ENCODE measurements at places on chromosomes 13 and 19.

- no peak for DNase-seq
Observed at GRCh38 chr13:79736356-79736755, 255.4 kb downstream of the NDFIP2 start.

GRCh38 chr13:78750735-78751134 lies 91.8 kb upstream of the OBI1 start:
- DNase-seq = no peak

GRCh38 chr19:17406046-17406886 lies 836 bp upstream of the BST2 start:
- DNase-seq = no peak

DNA sequence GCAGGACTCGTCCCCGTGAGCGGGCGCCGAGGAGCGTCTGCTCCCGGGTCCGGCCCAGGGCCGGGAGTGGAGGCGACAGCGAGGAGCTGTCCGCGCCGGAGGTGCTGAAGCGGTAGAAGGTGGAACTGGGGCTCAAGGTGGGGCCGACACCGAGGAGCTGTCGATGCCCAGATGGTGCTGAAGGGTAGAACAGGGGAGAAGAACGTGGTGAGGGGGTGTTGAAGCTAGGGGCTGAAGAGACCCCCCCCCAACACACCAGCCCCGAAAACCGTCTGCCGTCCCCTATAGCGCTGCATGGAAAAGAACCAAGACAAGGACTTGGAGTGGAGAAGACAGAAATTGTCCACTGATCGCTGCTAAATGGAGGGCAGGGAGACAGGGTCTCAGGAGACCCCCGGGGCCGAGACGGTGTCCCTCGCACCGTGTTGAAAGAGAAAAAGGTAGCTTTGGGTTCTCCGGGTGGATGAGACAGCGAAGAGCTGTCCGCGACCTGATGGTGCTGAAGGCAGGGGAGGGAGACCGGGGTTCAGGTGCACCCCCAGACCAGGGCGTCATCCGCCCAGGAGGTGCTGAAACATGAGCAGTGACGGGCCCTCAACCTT lies 7.1 kb upstream of the PDE4C start:
- peak; percentile 16 for DNase-seq

DNA sequence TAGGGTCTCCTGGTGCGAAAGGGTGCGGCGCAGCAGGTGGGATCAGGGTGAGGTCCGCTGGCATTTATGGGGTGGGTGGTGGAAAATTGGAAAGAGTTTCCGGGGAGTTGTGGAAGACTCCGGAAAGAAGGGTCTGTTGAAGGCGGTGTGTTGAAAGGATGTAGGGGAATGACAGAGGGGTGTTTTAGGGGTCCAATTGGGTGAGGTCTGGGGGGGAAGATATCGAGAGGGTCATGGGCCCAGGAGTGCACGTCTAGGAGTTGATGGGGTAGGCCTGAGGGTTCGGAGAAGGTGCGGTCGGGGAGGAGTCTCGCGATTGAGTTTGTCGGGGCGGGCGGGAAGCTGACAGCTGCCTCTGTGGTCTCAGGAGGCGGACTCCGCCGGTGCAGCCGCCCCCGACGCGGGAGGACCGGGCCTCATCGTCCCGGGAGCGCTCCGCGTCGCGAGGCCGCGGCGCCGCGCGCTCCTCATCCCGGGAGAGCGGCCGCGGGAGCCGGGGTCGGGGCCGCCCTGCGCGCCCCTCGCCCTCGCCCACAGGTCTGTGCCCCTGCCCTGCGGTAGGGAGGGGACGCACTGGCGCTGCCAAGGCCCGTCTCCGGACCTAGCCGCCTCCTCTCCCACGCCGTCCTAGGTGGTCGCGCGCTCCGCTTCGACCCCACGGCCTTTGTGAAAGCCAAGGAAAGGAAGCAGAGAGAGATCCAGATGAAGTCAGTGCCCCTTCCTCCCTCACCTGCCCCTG lies 7.0 kb downstream of the PGLYRP1 start:
- peak; percentile 19 for DNase-seq

DNA sequence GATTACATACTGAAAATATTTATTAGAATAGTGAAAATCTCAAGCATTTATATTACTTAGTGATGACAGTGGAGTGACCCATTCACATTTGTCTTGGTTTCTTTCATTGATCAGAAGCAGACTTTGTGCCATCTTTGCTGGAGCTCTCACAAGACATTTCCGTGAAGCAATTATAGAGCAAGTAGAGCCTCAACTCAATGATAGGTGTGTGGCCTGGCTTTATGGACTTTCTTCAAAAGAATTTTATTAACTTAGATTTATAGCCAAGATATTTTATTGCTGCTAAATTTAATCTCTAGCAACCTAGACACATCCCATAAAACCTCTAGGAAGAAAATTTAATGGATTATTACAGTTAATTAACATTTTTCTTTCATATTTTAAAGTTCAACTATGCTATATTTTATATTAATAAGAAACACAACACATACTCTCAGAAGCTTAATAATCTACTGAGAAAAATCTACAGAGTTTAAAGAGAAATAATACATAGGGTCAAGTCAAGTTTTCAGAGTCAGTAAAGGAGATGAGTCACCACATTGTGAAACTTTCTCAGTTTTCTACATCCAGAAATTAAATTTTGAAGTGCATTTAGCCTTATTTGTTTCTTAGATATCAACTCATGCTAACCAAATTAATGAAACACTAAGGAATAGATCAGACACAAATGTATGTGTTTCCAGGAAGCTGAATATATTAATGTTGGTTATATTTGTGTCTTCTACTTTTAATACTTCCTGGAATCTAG lies 160.5 kb downstream of the LACC1 start:
- no peak for DNase-seq

- DNase-seq = no peak
Observed at GRCh38 chr13:28582225-28582891, 76.6 kb upstream of the POMP start.

DNA sequence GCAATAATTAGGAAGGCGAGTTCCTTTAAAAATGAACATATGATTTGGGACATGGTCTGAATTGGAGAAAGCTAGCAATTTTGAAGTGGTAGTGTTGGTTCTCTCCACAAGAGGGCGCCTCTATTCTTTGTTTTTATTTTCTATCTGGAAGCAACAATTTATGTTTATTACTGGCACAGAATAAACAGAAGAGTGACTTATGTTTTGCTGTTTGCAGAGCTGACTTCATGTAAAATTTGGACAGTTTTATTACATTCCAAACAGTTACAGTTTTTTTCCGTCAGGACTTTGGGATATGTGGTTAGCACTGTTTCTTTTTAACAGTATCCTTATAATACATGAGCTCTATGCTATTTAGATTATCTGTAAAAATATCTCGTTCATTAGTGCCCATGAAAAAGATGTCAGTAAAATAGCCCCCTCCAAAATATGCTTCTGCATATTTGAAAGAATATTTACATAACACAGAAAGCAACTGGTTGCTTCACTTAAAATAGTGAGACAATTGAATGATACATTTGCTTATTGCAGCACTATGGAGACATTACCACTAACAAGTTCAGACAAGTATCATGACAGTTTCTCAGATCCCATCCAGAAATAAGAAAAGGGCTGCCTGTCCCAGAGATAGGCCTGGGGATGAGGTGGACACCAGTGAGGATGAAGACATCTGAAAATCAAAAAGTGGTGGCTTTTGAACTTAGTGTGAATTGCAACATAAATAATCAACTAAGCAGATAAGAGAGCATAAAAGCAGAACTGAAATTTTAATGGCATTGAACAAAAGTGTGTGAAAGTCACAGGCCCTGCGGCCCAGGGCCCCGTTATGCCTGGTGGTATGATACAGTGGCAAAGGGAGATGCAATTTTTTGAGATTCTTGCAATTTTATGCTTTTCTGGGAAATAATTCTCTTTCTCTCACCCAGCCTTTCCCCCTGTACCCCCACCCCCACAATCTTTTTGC lies 32.3 kb upstream of the FGF9 start:
- DNase-seq = peak; percentile 45

DNA sequence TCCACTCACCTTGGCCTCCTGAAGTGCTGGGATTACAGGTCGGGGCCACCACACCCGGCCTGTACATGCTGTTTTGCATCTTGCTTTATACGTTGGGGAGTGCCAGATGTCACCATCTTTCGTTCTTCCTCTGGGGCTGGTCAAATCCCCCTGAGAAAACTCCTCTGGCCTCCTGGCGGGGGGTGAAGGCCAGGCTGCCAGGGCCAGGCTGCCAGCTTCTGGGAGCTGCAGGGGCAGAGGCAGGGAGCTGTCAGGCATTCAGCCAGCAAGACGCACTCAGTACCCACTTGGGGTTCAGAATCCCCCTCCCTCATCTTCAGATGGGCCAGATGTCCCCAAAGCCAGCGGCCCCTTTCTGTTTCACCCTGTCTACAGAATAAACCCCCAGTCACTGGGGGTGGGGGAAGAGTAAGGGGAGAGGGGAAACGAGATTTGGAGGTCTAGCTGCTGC lies 16.1 kb downstream of the ZSWIM9 start:
- no peak for DNase-seq

DNA sequence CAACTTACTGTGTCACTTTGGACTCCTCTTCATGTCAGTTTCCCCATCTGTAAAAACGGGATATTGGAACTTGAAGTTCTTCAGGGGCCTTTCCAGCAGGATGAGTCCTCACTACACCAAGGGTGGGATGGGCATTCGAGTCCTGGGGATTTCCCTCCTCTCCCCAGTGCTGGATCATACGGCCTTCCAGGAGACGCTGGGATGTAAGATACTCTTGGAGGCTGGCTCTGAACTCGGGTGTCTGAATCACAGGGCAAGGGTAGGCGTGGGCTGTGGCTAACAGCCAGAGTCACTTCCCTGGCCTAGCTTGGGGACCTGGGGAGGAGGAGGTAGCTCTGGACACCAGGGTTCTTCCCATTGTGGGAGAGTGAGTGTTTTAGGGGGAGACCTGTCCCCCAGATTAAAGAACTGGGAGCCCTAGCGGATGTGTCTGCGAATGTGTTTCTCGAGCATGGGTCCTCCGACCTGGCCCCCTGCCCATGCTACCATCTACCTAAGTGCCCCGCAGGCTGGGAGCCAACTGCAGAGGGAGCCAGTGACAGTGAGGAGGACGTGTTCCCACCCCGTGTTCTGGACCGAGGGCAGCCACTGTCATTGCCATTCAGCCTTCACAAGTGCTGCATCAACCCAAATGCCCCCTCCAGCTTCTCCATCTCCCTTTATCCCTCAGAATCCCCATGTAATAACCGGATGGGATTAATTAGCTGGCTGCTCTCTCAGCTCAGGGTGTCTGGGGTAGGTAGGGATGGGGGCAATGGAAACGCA lies 2.4 kb upstream of the CYTH2 start:
- DNase-seq = no peak

GRCh38 chr19:4043401-4043800 lies 23.3 kb downstream of the ZBTB7A start:
- DNase-seq = no peak

GRCh38 chr13:27853335-27853734 lies 61.1 kb downstream of the GSX1 start:
- no peak for DNase-seq

- DNase-seq = no peak
Observed at GRCh38 chr13:112735791-112736190, 46.0 kb downstream of the ATP11A start.

- DNase-seq = no peak
Observed at GRCh38 chr19:1238369-1239303, 831 bp upstream of the CBARP start.

- no peak for DNase-seq
Observed at GRCh38 chr19:39814595-39814994, 19.4 kb downstream of the DYRK1B start.

DNA sequence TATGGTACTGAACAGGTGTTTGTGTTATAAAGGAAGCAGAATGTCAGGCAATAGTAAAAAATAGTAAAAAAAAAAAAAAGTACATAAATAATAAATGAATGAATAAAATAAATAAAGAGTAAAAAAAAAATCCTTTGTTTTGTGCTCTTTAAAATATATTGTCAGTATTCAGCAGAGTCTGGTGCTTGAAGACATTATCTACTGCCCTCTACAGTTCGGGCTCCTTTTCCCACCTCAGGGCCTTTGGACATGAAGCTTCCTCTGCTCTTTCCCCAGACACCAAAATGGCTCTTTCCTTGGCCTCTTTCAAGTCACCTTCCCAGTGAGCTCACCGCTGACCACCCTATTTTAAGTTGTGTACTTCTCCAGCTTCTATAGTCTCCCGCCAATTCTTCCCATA lies 137.5 kb downstream of the TNFRSF19 start:
- DNase-seq = no peak

DNA sequence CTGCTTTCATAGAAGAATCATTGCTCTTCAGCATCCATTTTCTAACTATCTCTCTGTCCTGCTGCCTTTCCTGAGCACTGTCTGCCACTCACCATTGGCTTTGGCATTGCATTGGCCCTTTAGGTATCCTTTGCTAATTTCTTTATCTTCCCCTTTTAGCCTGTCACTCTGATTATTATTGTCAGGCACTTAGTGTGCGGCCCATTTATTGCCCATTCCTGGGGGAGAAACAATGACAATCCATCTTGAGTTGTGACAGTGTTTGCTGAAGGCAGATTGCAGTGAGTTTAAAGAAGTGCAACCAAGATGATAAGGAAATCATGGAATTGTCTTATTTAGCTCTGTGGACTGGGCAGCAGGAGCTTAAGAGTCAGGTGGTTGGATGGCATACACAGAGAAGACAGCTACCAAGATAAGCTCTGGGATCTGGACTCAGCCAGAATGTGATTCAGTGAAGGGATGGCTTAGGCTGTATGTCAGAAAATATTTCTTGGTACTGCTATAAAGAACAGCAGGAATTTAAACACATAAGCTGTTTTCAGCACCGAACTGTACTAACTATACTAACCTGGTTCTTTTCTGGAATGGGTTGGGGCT lies 25.3 kb downstream of the B3GLCT start:
- no peak for DNase-seq

DNA sequence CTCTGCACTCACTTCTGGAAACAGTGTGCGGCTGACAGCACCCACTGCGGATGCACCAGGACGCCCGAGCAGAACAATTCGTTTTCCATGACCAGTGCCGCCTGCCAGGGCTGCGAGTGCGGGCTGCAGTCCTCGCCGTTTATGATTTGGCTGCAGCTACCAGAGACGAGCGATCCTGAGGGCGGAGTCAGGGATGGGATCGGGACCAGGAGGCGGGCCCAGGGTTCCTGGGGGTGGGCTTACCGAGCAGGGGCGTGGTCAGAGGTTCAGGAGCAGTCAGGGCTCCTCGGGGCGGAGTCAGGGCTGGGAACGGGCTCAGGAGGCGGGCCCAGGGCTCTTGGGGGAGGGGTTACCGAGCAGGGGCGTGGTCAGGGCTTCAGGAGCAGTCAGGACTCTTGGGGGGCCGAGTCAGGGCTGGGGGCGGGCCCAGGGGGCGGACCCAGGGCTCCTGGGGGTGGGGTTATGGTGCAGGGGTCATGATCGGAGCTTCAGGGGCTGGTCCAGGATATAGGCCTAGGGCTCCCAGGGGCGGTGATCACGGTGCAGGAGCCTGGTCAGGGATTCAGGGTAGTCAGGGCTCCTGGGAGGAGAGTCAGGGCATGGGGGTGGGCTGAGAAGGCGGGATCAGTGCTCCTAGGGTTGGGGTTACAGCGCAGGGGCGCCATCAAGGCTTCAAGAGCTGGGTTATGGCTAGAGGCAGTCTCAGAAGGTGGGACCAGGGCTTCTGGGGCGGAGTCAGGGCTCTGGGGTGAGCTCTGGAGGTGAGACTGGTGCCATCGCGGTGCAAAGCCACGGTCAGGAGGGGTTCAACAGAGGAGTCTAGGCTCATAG lies 1.7 kb downstream of the KLK4 start:
- DNase-seq = no peak

- no peak for DNase-seq
Observed at GRCh38 chr13:28049215-28049614, 51.2 kb downstream of the FLT3 start.

- no peak for DNase-seq
Observed at GRCh38 chr19:2354670-2355069, 5.4 kb upstream of the TMPRSS9 start.
